ENCODE measurements at places on chromosomes 2 and 18.

- no peak for DNase-seq
Observed at GRCh38 chr2:188798159-188798558, 176.0 kb upstream of the COL3A1 start.

GRCh38 chr2:237742614-237743013 is 56.0 kb upstream of the RBM44 start:
- no peak for DNase-seq

GRCh38 chr2:62578803-62579640 is 73.0 kb upstream of the TMEM17 start:
- DNase-seq: no peak

- DNase-seq: no peak
Observed at GRCh38 chr2:216181351-216181750, 72.2 kb downstream of the XRCC5 start.

DNA sequence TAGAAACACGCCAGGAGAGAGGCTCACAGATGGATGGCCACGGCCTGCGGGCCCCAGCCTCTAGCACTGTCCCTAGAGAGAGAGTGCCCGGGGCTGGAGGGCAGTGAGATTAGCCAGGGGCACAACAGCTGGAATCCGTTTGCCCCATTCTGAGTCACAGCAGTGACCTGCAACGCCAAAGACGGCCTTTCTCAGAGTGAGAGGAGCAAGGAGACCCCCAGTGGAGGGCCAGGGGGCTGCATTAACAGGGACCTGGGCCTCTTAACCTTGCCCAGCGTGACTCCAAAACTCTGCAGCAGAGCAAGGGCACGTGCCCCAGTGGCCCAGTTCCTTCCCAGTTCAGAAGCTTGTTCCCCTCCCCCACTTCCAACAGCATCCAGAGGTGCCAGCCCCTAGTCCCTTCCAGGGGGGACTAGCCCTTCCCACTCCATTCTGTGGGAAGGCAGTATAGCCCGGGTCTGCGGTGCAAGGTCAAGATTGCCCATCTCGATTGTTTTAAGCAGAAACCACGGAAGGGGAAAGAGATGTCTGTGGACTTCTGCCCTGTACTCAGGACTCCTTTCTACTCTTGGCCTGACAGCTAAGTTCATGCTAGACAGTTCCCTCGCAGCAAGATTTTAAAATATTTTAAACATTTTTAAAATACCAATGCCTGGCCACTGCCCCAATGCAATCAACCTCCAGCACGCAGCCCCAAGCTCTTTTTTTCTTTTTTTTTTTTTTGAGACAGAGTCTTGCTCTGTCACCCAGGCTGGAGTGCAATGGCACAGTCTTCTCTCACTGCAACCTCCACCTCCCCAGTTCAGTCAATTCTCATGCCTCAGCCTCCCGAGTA is 50.9 kb upstream of the BIN1 start:
- DNase-seq: no peak

DNA sequence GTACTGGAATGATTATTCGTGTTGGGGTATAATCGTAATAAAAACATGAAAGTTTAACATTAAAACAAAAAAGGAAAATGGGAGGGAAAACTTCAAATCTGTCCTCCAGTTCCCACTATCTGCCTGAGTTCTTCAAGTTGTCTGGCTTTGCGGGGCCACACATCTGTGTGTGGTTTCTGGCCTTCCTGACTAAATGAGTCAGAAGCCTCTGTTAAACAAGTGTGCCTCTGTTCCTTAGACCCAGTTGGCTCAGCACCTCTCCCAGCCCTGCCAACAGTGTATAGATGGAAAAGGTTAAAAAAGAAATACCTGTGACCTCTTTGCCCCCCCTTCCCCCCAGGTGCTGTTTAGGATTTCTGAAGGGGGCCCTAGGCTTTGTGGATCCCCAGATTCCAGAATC is 30.2 kb downstream of the XDH start:
- peak; percentile 9 for DNase-seq

DNA sequence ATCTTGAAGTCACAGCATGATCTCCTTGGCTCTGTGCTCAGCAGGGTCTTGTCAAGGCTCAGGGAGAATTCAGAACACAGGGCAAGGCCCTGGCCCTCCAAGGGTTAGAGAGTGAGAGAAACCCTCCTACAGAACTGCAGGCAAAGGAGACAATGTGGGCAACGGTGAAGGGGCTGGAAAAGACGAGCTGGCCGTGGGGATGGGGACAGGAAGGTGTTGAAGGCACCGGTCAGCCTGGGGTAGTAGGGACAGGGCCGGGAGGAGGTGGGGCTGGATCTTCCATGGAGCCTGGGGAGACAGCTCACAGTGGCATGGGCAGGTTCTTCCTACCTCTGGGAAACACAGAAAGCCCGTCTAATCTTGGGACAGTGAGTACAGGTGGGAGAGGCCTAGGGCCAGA is 92.2 kb upstream of the MCFD2 start:
- DNase-seq: no peak
